ENCODE measurements at places on chromosomes 5 and 9. TPM values are rescaled to one million over a fixed set of nuclear protein-coding genes. Genes with fewer than 3 reads are reported as not detected.

TXN gene
- 387 TPM for total RNA-seq

SLC4A9 gene
- not detected for total RNA-seq

SLC6A18 gene
- not detected for total RNA-seq

IQGAP2 gene
- 0.39 TPM for total RNA-seq

MYOT gene
- not detected for total RNA-seq

OLFML2A gene
- 0.54 TPM for total RNA-seq

GFPT2 gene
- total RNA-seq = 7.6 TPM

NMUR2 gene
- not detected for total RNA-seq

PTGES gene
- 0.30 TPM for total RNA-seq

ORM2 gene
- not detected for total RNA-seq

KIF20A gene
- total RNA-seq = 78.7 TPM

MAML1 gene
- total RNA-seq = 14.9 TPM

IFNB1 gene
- total RNA-seq = 0.13 TPM

C9orf43 gene
- 0.13 TPM for total RNA-seq

C9orf153 gene
- total RNA-seq = not detected

LCN1 gene
- not detected for total RNA-seq

ENTPD2 gene
- total RNA-seq = not detected

TAF11L2 gene
- not detected for total RNA-seq

ROR2 gene
- not detected for total RNA-seq

DRD1 gene
- not detected for total RNA-seq

PCDHGA8 gene
- 0.15 TPM for total RNA-seq

ARID3C gene
- not detected for total RNA-seq

CD274 gene
- total RNA-seq = 20.8 TPM

SLC1A3 gene
- 0.34 TPM for total RNA-seq

GFI1B gene
- total RNA-seq = not detected

ARHGEF37 gene
- total RNA-seq = 3.3 TPM

POLR3G gene
- 16.7 TPM for total RNA-seq

ATOSB gene
- 43.8 TPM for total RNA-seq

ENHO gene
- total RNA-seq = not detected

BTNL8 gene
- not detected for total RNA-seq

STPG3 gene
- total RNA-seq = not detected

CCL28 gene
- total RNA-seq = 1.8 TPM

GABRA6 gene
- not detected for total RNA-seq

GMCL2 gene
- not detected for total RNA-seq

IFNA2 gene
- total RNA-seq = not detected

CYSRT1 gene
- 0.20 TPM for total RNA-seq

SPTLC1 gene
- total RNA-seq = 81.4 TPM

TAF11L10 gene
- not detected for total RNA-seq

C5orf58 gene
- total RNA-seq = not detected

THBS4 gene
- total RNA-seq = not detected

IL7R gene
- 3.8 TPM for total RNA-seq

RANBP17 gene
- 2.9 TPM for total RNA-seq

SH2D3C gene
- 70.7 TPM for total RNA-seq

AKNA gene
- total RNA-seq = 9.3 TPM

IFNA13 gene
- total RNA-seq = not detected

SNCAIP gene
- total RNA-seq = 5.7 TPM

POU4F3 gene
- total RNA-seq = not detected

ZNF189 gene
- total RNA-seq = 9.4 TPM

CMYA5 gene
- under 0.01 TPM for total RNA-seq

LVRN gene
- total RNA-seq = not detected

FASTKD3 gene
- total RNA-seq = 20.7 TPM

ANKRD20A1 gene
- total RNA-seq = not detected

NR2F1-AS1 gene
- total RNA-seq = 7.9 TPM

HCN1 gene
- total RNA-seq = not detected

MAMDC4 gene
- total RNA-seq = 1.9 TPM

ANKRD34B gene
- not detected for total RNA-seq

PNPLA7 gene
- total RNA-seq = 0.34 TPM

CARD6 gene
- 21.7 TPM for total RNA-seq

Data from mammary microvascular endothelial cell (primary cell).